GM12864 (cell line): ENCODE measurements at places on chromosomes 11 and 22.
A peak's percentile ranks its signal among the peaks of the same experiment; 100 is the strongest.

- DNase-seq: no peak
Measured at GRCh38 chr11:93717501-93717900, 23.8 kb downstream of the TAF1D start.

DNA sequence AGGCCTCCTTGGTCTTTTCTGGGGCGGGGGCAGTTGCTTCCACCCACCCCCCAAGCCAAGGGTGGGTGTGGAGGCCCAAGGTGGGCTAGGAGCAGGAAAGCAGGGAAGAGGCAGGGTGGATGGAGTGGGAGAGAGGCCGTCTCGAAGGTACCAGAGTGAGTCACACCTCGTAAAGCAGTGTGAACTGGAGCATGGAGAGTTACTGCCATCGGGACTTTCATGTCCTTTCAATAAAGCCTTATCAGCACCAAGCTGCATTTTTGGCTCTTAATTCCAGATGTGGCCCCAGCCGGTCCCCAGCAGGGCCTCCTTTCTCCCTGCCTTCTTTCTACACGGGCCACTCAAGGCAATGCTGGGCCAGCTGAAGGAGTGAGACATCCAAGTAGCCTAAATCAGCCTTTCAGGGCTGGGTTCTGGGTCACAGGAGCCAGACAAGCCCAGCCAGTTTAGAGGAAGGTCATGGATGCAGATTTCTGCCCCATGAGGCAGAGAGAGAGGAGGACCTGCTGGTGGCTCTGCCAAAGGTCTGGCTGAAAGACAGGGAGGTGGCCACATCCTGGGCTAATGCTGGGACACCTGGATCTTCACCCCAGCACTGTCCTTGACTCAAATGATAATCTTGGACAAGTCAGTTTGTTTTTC lies 59.0 kb upstream of the CD82 start:
- DNase-seq: no peak

GRCh38 chr11:12137005-12137690 lies 26.8 kb downstream of the MICAL2 start:
- DNase-seq: no peak

DNA sequence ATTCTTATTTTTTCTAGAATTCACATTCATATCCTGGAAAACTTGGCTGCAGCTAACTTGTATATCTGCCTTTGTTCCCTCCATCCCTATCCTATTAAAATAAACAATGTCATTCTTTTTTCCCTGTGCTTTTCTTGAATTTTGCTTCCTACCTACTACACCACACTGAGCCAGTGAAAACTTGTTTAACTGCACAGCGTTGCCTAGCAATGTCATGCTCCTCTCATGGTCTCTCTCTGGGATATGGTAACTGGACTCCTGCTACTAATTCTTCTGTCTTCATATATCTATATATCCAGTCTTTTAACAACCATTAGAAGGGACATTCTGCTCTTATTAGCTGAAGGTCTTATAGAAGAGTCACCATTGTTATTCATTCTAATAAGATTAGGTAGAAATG lies 434.4 kb downstream of the METTL15 start:
- no peak for DNase-seq

GRCh38 chr22:38487946-38488345 lies 18.2 kb downstream of the DDX17 start:
- no peak for DNase-seq

GRCh38 chr11:2940921-2941821 lies 12.0 kb upstream of the PHLDA2 start:
- no peak for DNase-seq

- DNase-seq: no peak
Measured at GRCh38 chr11:126646701-126647557, 291.4 kb downstream of the ST3GAL4 start.

DNA sequence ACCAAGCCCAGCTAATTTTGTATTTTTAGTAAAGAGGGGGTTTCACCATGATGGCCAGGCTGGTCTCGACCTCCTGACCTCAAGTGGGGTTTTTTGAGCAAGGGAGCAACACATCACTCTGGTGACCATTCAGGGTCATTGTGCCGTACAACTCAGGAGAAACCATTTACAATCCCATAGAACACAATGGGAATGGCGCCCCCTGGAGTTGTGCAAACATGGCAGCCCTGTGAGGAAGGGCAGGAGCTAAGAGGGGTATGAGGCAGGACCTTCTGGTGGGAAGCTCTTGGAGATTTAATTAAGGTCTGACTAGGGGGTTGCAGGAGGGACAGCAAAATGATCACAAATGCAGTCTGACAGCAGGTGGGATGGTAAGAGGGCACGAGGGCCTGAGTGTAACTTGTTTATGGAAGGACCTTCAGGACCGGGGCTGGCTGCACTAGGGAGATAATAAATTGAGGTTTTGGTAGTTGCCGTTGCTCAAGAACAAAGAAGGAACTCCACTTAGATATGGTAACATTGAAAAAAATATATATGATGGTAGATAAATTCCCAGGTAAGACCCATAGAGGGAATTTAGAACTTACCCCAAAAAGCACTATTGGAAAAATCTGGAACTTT lies 9.1 kb upstream of the CSF2RB start:
- no peak for DNase-seq

- DNase-seq: no peak
Measured at GRCh38 chr11:1219834-1220815, 2.7 kb upstream of the MUC5B start.

- no peak for DNase-seq
Measured at GRCh38 chr11:40445391-40445790, 1014.1 kb downstream of the LRRC4C start.

DNA sequence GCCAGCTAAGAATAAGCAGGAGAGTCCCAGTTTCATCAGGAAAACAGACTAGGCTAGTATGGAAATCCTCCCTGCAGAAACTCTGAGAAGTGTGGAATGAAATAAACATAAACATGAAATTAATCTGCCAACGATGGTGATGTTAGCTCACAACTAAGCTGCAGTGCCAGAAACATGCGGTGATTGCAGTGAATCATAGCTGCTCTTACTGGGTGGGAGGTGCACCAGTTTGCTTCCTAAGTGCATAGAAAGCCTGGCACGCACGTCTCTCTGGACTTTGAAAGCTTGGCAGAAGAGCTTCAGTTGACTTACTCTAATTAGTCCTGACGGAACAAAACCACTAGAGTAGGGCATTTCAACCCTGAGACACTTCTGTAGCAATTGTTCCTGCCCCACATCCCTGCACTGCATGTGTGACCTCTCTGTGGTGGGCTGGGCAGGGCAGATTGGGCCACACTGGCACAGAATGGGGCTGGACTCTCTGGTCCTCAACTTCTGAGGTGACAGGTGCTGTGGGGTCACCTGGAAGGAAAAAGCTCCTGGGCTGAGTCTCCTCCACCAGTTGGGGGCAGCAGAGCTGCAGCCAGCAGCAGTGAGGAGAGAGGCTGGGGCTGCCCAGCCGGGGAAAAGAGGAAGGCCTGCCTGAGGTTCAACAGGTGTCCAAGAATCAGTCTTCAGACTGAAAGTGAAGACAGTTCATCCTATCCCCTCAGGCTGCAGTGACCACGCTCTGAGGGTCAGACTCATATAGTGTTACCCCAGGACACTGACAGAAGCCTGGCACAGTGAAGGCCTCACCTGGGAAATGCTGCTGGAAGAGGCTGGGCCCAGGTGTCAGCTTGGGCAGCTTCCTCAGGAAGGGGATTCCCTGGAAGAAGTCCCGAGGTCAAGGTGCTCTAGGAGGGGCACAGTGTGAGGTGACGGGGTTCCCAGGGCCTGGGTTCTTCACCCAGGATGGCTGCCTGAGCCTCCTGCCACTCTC lies 40.5 kb downstream of the GGTLC2 start:
- DNase-seq: peak; percentile 39

DNA sequence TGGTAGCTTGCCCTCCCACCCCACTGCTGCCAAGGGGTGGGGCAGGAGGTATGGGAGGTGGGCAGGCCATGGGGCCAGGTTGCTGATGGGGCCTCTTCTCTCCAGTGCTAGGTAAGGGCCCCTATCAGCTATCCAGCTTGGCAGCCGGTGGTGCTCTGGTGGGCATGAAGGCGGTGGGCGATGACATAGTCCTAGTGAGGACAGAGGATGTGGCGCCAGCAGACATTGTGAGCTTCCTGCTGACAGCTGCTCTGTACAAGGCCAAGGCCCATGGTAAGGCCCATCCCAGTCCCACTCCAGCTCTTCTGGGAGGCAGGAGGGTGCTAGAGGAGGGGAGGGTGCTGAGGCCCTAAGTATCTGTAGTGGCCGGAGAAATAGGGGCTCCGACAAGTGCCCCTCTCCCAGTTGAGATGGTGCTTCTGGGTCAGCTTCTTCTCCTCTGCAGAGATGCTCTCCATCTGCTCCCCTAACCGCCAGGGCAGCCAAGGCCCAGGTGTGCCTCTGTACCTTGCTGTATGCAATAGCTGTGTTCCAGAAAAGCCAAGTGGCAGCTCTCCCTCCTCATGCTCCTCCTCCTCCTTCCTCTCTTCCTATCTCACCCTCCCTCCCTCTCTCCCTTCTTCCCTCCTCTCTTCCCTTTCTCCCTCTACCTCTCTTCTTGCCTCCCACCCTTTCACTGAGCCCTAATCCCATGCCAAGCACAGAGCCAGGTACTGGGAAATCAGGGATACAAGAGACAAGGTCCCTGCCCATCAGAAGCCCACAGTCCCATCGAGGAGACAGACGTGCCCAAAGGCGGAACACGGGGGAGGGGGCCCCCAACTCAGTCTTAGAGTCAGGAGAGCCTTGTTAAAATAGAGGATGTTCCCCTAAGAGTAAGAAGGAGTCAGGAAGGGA lies 55.3 kb downstream of the OTOG start:
- no peak for DNase-seq

DNA sequence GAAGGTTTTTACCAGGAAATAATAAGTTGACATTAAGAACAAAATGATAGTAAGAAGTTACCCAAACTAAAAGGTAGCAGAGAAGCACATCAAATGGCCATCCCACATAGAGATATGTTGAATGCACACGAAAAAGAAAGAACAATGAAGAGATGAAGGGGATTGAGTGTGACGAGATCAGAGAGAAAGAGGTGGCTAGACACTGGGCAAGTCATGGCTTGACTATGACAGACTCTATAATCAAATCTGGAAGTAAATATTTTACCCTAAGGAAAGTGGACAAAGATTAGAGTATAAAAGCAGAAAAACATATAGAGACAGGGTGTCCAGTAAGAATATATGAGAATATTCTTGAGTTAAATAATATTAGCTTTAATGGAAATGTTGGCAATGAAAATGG lies 31.4 kb downstream of the CASP12 start:
- DNase-seq: no peak

- DNase-seq: no peak
Measured at GRCh38 chr11:117044287-117045035, 53.8 kb downstream of the SIK3 start.

DNA sequence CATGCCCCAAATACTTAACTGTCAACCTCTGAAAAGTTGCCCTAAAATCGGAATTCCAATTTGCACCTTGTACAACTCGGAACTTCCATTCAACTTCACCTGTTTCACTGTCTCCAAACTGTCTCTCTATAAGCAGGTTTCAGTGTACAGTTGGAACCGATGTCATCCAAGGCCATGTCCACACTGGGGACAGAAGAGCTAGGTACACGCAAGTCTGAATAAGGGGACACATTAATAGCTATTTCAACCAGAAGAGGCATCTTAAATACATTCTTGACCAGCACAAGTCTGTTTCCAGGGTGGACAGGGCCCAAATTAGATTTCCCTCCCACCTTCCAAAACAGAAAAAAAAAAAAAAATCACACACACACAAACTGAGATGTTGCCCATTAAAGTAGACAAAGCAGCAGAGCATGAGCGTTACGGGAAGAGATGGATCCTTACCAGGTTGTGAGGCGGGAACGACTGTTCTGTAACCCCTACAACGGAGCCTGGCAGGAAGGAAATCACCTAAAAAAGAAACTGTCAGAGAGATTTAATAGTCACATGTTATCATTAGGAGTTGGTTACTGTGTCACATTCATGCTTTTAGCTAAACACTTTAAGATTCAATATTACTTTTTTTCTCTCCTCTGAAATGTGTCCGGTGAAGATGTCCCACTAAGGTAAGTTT lies 1.7 kb downstream of the CREBZF start:
- no peak for DNase-seq

GRCh38 chr11:83540112-83540675 lies 254.0 kb upstream of the CCDC90B start:
- DNase-seq: no peak

DNA sequence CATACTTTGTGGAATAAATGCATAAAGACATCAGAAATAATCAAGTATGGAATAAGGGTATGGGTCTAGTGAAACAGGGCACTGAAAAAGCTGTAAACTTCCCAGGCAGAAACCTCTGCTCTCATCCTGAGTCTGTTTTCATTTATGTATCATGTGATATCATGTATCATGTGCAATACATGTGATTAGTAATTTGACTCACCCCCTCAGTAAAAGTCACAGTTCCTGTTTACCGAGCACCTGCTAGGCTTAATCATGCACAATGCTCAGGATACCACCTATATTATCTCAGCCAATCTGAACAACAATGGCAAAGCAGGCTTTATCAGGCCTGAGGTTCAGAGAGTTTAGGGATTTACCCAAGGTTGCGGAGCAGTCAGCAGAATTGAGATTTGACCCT lies 250.6 kb upstream of the TENM4 start:
- no peak for DNase-seq

GRCh38 chr11:2836315-2837095 lies 49.1 kb downstream of the CDKN1C start:
- DNase-seq: no peak

DNA sequence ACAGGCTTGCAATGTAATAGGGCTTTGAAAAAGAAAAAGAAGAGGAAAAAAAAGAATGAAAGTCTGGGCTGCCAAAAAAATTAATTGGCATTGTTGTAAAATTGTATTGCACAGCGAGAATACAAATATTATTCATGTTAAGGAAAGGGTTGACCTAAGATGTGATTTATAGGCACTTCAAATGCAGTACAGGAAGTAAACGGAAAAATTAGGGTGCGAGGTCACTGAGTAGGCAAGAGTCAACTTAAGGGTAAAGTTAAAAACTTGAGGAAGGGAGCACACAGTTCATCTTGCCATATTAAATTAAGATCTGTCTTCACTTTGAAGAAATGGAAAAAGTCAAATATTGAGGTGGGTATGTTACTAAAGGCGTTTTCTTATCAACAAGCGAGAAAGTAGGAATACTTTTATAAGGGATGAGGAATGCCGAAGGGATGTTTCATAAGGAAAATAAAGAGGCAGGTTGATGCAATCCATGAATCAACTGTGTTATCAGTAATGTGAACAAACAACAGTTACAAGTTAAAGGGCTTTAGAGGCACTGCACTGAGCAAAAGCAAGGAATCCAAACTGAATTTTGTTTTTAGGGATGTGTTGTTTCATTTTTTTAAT lies 123.0 kb downstream of the WT1 start:
- DNase-seq: no peak

GRCh38 chr11:105324156-105324555 lies 184.6 kb upstream of the CARD18 start:
- no peak for DNase-seq

DNA sequence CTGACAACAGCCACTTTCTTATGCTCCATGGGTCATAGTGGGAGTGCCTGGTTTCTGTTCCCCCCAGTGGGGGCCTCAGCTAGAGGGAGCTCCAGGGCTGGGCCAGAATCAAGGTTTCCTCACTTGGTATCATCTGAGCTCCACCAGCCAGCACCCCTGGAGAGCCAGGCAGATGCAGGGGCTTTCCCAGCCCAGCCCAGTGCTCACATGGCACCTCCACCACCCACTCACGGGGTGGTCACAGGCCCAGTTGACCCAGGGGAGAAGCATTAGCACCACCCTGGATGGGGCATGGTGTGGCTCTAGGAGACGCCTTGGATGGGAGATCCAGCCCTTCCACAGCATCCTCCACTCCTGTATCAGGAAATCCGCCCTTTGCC lies 24.1 kb upstream of the WNT7B start:
- DNase-seq: no peak
